Stomach (tissue), 19 donors: ENCODE measurements at places on chromosomes 3 and 15. TPM values are rescaled to one million over a fixed set of nuclear protein-coding genes. Genes with fewer than 3 reads are reported as not detected.

Gene TM6SF1
- total RNA-seq = not detected

Gene CPEB1
- total RNA-seq = not detected

Gene CDHR4
- 0.73 TPM for total RNA-seq

Gene EAF2
- 10.5 TPM for total RNA-seq

Gene MAP1A
- total RNA-seq = 5.9 TPM

Gene LRRC15
- not detected for total RNA-seq

Gene ADAMTS9
- total RNA-seq = 35.6 TPM

Gene CFAP92
- 0.87 TPM for total RNA-seq

Gene MINAR1
- 1.3 TPM for total RNA-seq

Gene CHL1
- 11.2 TPM for total RNA-seq

Gene IL17RC
- 244 TPM for total RNA-seq

Gene ANKRD63
- total RNA-seq = not detected

Gene TEX55
- not detected for total RNA-seq

Gene RTP1
- not detected for total RNA-seq

Gene TF
- 1.8 TPM for total RNA-seq

Gene NEK10
- total RNA-seq = not detected

Gene OXNAD1
- total RNA-seq = 7.8 TPM

Gene GABRR3
- total RNA-seq = not detected

Gene PRKAR2A
- 32.7 TPM for total RNA-seq

Gene NOX5
- not detected for total RNA-seq

Gene GCNT3
- 22.0 TPM for total RNA-seq

Gene SLC28A1
- 0.92 TPM for total RNA-seq

Gene BMF
- 2.2 TPM for total RNA-seq

Gene ANKUB1
- total RNA-seq = not detected

Gene ZNF660
- 2.3 TPM for total RNA-seq

Gene CGNL1
- total RNA-seq = 30.9 TPM

Gene ROPN1B
- total RNA-seq = not detected

Gene SNX33
- 16.5 TPM for total RNA-seq

Gene ZNF80
- not detected for total RNA-seq

Gene SPATA12
- not detected for total RNA-seq

Gene SEMA5B
- total RNA-seq = not detected

Gene CA12
- 1.8 TPM for total RNA-seq

Gene NAALADL2
- 1.7 TPM for total RNA-seq

Gene BCHE
- not detected for total RNA-seq

Gene MOBP
- 0.58 TPM for total RNA-seq

Gene INSYN1
- total RNA-seq = 0.14 TPM

Gene SRGAP3
- 24.9 TPM for total RNA-seq

Gene MAGEF1
- 42.0 TPM for total RNA-seq

Gene NFKBIZ
- total RNA-seq = 68.3 TPM

Gene ECE2
- total RNA-seq = 0.45 TPM

Gene PCSK6
- 86.2 TPM for total RNA-seq
